ENCODE measurements at places on chromosomes 6 and 20.

- no peak for DNase-seq
These were observed 34.7 kb downstream of the FAM184A start for GRCh38 chr6:119043783-119044182.

DNA sequence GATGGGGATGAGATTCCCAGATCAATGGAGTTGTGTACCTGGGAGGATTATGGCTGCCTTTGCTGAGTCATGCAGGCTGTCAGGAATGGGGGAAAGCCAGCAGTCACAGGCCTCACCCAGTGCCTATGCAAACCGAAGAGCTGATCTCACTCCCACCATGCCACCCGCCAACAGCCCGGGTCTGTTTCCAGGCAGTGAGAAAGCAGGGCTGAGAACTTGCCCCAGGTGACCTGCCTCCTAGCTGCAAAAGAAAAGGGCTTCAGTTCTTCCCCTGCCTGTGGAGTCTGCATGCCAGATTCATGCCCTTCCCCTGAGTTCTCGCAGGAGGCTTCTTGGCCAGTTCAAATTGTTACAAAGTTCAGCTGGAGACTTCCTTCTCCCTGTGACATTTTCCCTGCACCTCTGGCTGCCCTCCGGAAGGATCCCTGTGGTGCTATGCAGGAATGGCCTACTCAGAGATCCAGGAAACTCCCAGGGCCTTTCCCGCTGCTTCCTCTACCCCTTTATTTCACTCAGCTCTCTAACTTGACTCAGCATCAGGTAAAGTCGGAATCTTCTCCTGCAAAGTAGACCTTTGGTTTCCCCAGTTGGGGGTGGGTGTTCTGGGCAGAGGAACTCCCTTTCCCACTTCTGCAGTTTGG is 71.5 kb upstream of the B3GAT2 start:
- DNase-seq: no peak

DNA sequence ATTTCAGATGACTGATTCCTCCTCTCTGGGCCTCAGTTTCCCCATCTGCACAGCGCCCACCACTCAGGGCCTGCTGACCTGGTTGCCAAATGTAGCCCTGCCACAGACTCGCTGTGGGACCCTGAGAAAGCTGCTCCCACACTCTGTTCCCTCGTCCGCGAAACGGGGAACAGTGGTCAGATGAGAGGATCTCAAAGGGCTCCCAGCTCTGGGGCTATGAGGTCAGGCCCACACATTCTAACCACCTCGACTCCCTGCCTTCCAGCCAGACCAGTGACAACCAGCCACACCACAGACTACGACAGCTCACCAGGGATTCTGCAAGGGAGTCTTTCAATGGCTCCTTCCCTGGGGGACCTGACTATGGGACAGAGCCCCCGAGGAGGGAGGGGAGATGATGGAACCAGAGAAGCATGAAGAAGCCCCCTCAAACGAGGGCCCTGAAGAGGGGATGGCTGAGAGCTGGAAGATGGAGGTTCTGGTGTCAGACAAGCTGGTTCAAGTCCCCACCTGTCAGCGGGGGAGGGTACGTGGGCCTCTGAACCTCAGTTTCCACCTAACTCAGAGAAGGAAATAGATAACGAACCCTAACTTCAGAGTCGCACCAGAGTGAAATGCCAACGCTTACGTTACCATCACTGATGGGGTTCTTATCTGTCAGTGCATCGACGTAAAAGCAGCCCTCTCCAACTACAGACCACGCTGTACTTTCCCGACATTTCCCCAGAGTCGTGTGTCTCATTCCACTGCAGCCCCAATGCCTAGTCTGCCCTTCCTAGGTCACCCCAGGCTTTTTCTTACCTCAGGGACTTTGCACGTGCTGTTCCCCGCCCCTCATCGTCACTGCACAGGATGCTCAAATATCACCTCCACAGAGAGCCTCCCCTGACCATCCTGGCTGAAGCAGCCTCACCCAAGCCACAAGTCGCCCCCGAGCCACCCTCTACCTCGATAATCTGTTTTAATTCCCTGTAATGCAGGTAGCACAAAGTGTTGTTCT is 60.5 kb downstream of the PREX1 start:
- no peak for DNase-seq

GRCh38 chr6:93703431-93703830 is 284.1 kb upstream of the EPHA7 start:
- no peak for DNase-seq

DNA sequence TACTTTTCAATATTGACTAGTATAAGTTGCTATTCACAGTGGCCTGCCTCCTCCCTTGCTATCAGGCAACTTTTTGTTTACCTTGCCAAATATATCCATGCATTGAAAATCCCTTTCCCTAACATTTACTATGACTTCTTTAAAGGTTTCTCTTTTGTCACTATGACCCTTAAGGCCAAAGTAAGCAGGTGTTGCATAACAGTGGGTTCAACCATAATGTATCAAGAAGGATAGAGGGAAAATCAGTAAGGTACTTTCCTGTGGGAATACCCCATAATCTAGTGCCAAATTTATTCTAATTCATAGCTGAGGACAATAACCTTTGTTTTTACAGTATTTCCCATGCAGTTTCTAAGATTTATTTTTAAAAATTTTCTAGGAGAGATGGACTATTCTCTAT is 527.6 kb downstream of the CDKAL1 start:
- no peak for DNase-seq

DNA sequence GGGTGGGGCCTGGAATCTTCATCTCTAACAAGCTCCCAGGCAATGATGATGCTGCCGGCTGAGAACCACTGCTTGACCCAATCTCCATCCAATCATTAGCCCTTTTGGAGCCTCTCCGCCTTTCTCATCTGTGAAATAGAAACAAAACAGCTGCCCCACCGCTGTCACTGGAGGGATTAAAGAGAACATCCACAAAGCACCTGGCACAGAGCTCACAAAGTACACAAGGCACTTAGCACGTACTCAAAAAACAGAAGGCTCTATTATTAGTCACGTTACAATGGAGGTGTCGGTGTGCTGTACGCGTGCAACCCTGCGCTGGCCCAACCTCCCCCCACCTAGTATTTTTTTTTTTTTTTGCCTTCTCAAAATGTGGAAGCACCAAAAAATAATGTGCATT is 213.5 kb upstream of the ARID1B start:
- no peak for DNase-seq

GRCh38 chr6:105320765-105321164 is 82.1 kb downstream of the PREP start:
- DNase-seq: no peak

DNA sequence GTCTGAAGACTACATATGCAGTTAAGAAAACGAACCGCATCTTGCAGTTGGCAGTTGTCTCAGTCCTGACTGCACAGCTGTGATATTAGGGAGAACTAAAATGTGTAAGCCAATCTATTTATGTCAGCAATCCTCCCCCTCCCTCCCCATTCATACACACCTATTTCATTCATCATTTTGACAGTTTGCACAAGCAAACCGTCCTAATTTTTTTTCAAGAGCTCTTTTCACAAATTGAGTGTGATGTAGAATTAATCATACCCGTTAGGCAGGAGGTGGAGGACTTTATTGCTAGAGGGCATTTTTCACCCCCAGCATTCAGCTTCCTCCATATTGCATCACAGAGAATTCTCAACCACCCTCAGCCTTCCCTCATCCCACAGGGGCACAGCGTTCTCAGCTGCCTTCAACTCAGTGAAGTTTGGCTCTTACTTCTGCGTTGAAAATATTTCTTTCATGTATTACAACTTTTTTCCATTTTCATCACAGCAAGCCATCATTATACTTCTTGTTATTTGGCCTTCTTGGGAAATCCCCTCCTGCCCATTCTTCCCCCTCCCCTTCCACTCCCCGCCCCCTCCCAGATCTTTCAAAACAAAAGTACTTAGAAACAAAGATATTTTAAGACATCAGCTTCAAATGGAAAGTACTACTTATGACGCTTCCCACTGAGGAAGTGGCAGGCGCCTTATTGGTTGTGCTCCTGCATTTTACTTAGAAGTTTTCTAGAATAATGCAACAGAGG is 37.5 kb downstream of the NOX3 start:
- no peak for DNase-seq

GRCh38 chr6:147820520-147820919 is 312.0 kb downstream of the SAMD5 start:
- no peak for DNase-seq

DNA sequence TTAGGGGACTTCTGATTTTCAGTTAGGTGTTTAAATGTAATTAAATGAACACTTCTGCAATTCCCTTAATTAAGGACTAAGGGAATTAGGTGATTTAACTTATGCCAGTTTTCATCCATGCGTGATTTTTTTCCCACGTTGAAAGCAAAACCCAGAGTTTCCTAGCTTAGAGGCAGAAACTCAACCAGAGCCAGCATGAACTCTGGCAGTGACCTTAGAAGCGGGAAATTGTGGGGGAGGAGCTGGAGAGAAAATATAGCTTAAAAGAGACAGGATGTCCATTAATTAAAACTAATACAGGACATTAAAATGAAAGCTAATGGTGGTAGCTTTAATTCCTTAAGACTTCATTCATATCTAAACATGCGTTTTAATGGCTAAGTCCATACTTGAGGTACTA is 41.6 kb downstream of the IYD start:
- no peak for DNase-seq

- DNase-seq: no peak
These were observed 123.4 kb downstream of the PKHD1 start for GRCh38 chr6:51963980-51964379.
